ENCODE measurements at places on chromosomes 3 and 15.

- DNase-seq, result no peak
Measured at GRCh38 chr3:78670746-78671145, 1097.1 kb downstream of the ROBO1 start.

- DNase-seq, result no peak
Measured at GRCh38 chr3:183502237-183503181, 53.0 kb downstream of the KLHL6 start.

- no peak for DNase-seq
Measured at GRCh38 chr15:76576523-76577279, 240.1 kb downstream of the ISL2 start.

DNA sequence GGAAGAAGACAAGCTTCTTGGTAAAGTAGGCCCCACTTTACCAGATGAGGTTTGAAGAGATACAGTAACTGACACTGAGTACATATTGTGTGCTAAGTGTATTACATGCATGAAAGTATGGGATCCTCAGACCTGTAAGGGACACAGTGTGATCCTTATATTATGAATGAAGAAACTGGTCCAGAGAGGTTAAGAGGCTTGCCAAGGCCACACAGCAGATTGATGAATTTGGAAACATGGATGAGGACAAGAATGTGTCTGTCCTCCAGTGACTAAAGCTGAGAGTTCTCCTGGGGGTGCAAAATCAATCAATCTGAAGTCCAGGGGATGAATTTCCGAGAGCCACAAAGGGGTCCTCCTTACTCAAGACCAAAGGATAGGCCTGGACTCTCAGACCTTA lies 31.4 kb upstream of the MRPS22 start:
- DNase-seq, result no peak

DNA sequence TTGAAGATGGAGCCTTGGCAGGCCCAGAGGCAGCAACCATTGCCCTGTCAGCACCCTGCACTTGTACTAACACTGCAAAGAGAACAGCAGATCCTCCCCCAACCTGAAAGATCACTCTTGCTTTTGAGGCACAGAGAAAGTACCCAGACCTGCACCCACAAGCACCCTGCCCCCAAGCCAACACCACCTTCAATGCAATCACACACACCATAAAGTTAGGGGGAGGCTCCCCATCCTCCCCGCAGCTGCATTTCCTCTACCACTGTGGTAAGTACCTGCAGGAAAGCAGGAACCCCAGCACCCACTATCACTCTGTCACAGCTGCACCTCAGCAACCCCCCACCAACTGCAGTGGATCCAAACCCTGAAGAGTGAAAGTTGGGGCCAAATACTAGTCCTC lies 12.0 kb downstream of the OR5K3 start:
- DNase-seq, result no peak

DNA sequence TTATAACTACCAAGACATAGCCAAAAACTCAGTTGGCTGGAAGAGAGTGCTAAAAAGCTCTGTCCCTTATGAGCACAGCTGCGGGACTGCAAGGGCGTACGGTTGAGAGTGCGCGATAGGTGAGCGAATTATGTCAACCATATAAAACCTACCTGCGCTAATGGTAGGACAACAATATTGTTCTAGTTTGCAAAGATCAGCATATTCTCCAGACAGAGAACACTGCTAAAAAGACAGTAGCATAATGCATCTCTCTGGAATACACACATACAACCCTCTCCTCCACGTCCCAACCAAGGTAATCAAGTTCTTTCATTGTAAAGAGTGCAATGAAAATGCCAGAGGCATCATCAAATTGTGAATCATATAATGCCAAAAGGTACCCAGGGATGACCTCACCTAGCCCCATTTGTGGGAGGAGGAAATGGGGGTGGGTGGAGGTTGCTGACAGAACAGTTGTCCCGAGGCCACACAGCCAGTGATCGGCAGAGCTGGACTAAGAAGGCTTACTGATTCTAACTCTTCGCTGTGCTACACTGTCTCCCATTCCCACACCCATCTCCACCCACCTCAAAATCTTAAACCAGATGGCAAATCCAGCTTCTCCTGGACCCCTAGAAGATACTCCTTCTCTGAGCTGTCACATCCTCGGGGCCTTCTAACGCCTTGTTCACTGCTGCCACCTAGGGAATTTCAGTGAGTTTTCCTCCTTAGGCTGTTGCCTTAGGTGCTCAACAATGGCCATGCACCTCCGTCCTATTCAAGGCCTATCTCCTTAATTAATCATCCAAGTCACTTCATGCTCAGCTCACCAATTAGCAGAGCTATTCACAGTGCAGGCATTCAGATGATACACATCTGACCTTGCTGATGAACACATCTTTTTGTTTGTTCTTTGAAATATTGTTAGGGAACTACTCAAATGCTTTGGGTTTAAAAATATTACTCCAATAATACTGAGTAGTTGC lies 60.7 kb downstream of the RPL22L1 start:
- DNase-seq, result peak; percentile 60

- no peak for DNase-seq
Measured at GRCh38 chr3:172892158-172892557, 141.6 kb downstream of the ECT2 start.

DNA sequence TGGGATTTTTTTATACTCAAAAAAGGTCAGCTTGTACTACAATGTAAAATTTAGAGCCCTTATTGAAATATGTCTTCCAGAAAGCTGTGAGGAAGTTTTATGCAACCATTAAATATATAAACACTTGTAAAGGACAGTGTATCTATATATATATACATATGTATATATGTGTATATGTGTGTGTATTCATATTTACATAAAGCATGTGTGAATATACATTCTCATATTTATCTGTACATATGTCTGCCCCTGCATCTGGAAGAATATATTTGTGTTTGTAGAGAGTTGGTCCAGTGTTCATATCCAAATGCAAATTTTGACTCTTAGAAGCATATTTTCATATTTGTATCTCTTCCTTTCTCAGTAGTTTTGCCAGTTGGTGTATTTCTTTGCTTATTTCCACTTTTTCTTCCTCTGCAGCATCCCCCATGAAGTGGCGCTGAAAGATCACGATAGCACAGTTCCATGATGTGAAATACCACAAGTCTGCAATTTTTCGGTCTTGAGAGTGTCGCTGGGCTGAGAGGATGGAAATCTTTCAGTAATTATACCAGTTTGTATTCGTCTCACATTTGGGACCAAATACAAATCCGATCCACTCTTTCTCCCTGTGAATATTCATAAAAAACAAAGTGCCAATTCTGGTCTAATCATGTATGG lies 311.7 kb upstream of the DPH6 start:
- no peak for DNase-seq

DNA sequence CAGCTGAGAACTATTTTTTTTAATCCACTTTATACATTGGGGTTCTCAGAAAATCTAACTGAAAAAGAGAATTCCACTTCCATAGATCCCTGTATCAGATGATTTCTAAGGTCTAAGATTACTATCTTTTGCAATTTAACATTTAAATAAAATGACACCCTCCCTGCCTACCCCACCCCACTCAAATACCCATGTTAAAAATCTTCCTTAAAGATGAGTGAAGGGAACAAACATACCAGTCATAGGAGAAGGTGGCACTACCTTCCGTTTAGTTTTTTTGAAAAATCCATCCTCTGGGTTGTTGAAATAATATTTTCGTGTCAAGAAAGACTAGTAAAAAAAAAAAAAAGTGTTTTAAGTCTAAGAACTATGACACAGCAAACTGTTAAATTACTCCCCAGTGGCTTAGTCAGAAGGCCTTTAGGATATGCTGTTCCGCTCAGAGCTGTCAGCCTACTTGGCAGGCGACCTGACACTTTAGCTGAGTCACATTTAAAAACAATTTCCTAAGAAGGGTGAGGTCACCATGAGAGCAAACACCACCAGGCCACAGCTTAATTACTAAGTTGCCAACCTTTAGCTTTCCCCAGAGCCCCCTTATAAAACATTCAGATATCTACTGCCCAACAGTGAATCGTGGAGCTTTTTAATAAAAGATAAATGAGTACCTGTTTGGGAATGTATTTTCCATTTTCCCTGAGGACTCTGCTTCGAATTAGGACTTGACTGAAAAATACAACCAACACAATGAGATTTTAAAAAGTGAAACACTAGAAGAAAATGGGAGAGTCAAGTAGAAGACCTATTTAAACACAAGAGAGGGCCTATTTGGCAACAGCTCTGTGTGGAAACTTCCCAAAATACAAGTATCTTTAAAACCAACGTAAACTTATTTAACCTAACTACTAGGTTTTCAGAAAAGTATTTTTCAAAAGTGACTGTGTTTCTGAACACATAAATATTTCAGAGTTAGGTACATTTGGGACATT lies 9.6 kb downstream of the EMC3 start:
- DNase-seq, result no peak

DNA sequence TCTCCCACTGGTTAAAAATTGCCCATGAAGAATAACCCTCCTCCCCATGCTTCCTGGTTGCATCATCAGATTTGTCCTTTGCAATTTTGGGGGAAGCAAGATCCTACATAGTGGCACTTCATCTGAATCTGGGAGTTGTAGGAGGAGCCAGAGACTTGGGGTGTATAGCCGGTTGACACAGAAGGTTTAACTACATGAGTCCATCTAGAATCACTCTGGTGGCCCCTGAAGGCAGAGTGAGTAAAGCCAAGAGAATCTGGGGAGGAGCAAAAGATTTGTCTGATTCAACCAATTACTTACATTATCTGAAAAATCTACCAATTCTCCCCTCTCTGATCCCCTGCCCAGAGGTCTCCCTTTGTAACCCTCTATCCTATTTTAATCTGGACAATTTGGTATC lies 50.1 kb downstream of the SYN2 start:
- no peak for DNase-seq

- no peak for DNase-seq
Measured at GRCh38 chr15:41897363-41897799, 3.5 kb upstream of the SPTBN5 start.

GRCh38 chr3:33063651-33064051 lies 33.3 kb downstream of the GLB1 start:
- DNase-seq, result no peak

- no peak for DNase-seq
Measured at GRCh38 chr3:51477360-51477711, 22.5 kb downstream of the DCAF1 start.

DNA sequence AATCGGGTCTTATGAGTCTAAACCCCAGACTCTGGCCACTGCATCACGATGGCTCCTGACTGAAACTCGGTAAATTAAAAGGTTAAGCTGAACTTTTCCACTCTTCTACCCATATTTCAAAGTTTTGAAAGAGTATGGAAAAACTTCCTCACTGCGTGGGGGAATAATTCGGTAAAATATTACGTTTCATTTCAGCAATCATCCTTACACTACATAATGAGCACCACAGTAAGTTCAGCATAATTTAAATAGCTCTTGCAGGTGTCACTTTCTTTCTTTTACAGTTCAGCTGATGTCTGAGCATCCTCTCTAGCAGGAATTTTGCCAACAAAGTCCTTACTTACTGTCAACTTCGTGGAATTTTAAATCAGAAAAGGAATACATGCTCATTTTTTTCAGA lies 17.5 kb downstream of the SRGAP3 start:
- no peak for DNase-seq

- no peak for DNase-seq
Measured at GRCh38 chr15:39621210-39621609, 40.3 kb downstream of the THBS1 start.

DNA sequence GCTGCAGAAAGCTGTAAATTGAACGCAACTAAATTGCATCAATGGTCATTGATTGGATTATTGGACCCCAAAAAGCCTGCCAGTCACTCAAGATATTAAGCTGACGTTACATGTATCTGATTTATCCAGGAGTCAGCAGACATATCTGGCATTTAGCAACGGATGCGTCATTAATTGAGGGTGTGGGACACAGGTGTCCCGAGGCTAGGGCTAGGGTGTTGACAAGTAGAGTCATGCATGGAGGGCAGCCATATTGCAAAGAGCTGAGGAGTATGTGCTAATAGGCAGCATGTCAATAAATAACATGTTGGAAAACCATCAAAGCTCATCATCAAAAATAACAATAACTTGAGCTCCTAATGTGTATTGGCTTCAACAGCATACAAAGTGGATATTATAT lies 234.5 kb upstream of the GOLGA6L4 start:
- DNase-seq, result no peak

- peak; percentile 55 for DNase-seq
Measured at GRCh38 chr15:29698030-29698701, 124.1 kb downstream of the TJP1 start.

DNA sequence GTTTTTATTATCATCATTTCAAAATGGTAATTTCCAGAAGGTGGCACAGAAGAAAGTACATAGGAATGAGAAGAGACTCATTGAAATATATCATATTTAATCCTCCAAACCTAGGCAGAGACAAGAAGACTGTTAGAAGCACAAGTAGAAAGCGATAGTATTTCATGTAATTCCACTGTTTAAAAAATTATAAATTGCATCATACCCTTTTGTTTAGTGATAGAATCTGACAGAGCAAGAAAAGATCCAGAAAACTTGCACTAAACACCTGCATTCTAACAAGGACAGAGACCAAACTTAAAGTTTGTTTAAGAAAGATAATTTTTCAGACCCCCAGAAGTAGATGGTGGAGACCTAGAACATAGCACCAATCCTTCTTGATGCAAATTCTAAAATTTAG lies 56.9 kb upstream of the CD96 start:
- DNase-seq, result no peak

- peak; percentile 36 for DNase-seq
Measured at GRCh38 chr3:55690726-55691125, 203.6 kb upstream of the WNT5A start.

DNA sequence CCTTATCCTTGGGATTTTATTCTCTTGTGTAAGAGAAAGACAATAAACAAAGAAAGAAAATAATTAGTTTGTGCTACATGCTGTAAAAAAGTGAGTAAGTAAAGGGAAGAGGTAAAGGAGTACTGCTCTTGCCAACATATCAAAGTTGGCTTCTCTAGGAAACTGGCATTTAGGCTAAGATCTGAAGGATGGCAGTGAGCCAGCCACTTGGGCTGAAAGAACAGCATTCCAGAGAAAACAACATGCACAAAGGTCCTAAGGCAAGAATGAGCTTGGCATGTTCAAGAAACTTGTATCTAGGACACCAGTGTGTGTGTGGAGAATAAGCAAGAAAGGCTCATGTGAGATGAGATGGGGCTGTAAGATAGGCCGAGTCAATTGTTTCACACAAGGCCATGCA lies 245.5 kb upstream of the MANF start:
- no peak for DNase-seq

All from NCI-H510A (cell line).